Stimulated activated CD8-positive, alpha-beta memory T cell treated with anti-CD3 and anti-CD28 coated beads, Interleukin-2, amount 100 ng/mL, for 1 hour (primary cell): ENCODE measurements at places on chromosomes 6 and 20.
A peak's percentile ranks its signal among the peaks of the same experiment; 100 is the strongest.

- DNase-seq: no peak
Measured at GRCh38 chr20:58239216-58239615, 10.8 kb upstream of the ANKRD60 start.

GRCh38 chr6:156650896-156651390, 126.2 kb upstream of the ARID1B start:
- no peak for DNase-seq

- DNase-seq: peak; percentile 6
Measured at GRCh38 chr6:63572747-63573075, 431 bp downstream of the LOC128125822 start.

DNA sequence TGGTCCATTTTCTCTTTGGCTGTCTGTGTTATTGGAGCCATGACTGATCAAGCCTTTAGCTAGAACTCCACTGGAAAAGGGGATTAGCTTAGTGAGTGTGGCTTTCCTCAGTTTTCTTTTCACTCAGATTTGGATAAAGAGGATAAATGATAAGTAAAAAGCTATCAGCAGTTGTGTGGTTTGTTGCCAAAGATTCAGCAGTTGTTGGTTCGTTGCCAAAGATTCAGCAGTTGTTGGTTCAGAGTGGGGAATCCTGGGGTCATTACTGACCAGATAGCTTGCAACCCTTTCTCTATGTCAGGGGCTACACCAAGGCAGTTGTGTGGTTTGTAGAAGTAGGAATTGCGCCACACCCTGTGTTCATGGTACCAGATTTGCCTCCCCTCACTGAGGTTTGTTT, 107.7 kb upstream of the SCP2D1 start:
- DNase-seq: no peak

GRCh38 chr20:62156592-62157386, 13.2 kb downstream of the SS18L1 start:
- peak; percentile 54 for DNase-seq

DNA sequence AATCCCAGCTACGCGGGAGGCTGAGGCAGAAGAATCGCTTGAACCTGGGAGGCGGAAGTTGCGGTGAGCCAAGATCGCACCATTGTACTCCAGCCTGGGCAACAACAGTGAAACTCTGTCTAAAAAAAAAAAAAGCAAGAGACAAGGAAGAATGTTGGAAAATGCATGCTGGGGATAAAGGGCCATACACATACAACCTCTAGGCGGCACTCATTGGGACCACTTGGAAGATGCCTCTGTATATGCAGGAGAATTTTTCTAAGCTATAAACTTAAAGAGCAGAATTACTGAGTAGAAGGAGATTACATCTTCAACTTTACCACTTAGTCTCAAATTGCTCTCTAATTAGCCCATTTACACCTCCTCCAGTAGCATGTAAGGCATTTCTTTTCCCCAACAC, 42.8 kb downstream of the ZBTB9 start:
- DNase-seq: no peak

- DNase-seq: no peak
Measured at GRCh38 chr6:99434702-99435530, 9.8 kb upstream of the PNISR start.

DNA sequence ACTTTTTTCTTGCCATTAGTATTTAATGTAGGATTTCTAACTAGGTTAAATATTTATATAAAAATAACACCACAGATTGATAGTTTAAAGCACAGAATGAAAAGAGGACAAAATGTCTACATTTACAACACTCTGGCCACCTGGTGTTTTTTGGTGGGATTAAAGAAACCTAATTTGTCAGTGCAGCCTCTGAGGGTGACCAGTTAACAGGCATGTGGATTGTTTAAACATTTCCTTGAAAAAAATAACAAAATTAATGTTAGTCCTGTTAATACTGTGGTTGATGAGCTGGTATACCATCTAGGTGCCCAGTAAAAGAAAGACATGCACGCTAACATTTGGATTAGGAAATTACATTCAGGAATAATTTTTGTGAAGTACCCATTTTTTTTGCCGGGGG, 8.8 kb downstream of the SLC9A8 start:
- no peak for DNase-seq

- DNase-seq: no peak
Measured at GRCh38 chr20:50560867-50561266, 50.7 kb downstream of the PTPN1 start.

- DNase-seq: no peak
Measured at GRCh38 chr6:143215771-143216170, 155.1 kb downstream of the AIG1 start.

DNA sequence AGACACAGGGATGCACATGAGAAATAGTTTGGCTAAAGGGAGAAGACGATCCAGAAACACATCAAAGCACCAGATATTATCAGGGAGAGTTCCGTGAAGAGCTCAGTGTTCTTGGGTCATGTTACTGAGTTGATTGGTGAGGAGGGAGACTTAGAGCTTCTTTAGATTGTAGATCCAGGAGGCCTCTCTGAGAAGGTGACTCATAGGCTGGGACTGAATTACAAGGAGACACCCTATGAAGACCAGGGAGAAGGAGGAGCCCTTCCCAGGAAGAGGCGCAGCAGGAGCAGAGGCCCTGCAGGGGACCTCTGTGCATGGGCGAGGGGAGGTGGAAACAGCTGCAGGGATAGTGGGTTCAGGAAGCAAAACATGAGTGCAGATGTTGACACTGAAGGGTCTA, 196.5 kb downstream of the SLC24A3 start:
- no peak for DNase-seq

- DNase-seq: peak; percentile 48
Measured at GRCh38 chr6:33694401-33694931, 17.0 kb downstream of the UQCC2 start.

GRCh38 chr6:34919651-34920050, 30.6 kb downstream of the ANKS1A start:
- no peak for DNase-seq

- DNase-seq: no peak
Measured at GRCh38 chr6:73774311-73774774, 78.3 kb downstream of the CD109 start.

- no peak for DNase-seq
Measured at GRCh38 chr6:157265186-157265585, 58.1 kb downstream of the TMEM242 start.

GRCh38 chr6:168985705-168986104, 267.9 kb downstream of the THBS2 start:
- DNase-seq: no peak

GRCh38 chr6:111591370-111591900, 14.2 kb downstream of the TRAF3IP2 start:
- no peak for DNase-seq

DNA sequence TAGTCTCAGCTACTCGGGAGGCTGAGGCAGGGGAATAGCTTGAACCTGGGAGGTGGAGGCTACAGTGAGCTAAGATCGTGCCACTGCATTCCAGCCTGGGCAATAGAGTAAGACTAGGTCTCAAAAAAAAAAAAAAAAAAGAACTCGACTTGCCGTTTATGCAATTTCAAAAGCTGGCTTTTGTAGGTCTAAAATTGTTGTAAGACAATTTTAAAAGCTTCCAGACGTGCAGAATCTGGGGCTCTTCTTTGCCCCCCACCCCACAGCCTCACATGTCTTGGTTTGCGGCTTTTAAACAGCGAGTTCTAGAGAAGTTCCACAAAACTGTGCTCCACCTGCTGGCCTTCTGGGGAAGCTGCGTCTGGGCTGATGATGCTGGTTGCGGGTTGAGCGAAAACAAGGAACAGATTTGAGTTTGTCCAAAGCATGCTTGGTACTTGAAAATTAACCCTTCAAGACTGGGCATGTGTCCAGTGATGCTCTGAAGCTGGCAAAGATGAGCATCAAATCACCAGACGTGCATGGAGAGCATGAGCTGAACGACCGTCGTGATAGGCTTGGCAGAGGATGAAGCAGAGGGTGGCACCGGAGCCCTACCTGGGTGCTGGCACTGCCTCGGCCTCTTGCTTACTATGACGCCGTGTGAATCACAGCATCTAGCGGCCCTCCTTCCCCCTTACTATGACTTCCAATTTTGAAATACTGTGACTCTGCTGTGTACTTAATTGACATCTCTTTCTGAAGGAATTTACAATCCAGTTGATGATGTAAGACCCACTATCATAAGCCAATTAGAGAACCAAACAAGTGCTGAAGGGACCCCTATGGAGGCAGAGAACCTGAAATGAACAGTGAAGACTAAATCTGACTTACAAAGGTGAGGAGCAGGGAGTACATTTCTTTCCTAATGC, 171.4 kb downstream of the GMPR start:
- DNase-seq: peak; percentile 32

GRCh38 chr6:1104988-1105670, 206.8 kb upstream of the FOXQ1 start:
- no peak for DNase-seq

DNA sequence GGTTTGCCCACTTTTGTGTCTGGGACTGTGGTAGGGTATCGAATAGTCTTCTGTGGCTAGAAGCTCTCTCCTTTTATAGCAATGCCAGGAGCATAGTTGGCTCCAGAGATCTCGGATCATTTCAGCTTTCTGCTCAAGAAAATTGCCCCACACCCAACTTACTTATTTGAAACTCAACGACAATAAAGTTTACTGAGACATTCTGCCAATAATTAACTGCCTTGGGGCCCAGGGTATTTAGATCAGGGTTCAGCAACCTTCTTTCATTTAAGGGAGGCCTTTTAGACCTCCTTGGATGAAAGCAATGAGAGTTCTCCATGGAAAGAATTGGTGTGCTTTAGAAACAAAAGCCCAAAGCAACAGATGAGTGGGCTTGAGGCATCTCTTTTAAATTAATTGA, 53.8 kb upstream of the GMPR start:
- DNase-seq: no peak

DNA sequence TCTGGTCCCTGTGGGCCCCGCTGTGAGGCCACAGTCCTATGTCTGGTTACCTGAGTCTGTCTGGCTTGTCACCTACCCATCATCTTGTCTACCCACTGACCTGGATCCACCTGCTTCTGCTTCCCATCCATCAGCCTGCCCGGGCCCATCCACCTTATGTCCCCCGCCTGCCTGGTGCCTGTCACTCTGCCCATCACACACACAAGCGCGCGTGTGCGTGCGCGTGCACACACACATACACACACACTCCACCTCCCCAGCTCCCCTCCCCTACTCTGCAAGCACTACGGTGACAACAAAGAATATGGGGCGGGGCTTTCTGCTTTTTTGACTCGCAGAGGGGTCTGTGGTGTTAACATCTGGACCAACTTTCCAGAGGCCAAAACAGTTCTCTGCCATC, 8.0 kb downstream of the CDH22 start:
- no peak for DNase-seq

DNA sequence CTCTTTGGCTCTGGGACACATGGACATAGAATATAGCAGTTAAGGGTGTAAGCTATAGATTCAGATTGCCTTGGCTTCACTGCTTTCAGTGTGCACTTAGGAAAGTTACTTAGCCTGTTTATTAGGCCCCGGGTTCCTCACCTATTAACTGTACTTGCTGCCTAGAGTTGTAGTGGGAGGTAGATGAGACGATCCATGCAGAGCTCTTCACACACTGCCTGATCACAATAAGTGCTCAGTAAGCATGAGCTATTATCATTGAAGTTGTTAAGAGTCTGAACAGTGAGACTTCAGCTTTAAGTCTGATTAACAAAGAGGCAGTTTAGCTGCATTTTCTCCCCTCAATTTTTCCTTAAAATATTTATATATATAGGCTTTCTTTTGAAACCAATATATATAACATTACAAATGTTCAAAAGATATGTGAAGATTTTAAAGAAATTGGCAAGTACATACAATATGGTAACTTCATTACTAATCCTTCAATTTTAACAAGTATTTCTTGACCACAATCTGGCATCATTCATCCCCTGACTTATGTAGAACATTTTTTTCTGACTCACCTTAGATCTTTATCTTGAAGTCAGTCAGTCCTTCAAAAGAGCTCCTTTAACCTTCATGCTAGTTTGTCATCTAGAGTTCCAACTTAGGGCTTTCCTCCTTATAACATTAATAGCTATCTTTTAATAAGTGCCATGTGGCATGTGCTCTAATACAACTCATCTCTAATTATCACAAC, 20.5 kb upstream of the SUPT3H start:
- no peak for DNase-seq

- DNase-seq: no peak
Measured at GRCh38 chr6:23410439-23410838, 715.6 kb upstream of the NRSN1 start.

DNA sequence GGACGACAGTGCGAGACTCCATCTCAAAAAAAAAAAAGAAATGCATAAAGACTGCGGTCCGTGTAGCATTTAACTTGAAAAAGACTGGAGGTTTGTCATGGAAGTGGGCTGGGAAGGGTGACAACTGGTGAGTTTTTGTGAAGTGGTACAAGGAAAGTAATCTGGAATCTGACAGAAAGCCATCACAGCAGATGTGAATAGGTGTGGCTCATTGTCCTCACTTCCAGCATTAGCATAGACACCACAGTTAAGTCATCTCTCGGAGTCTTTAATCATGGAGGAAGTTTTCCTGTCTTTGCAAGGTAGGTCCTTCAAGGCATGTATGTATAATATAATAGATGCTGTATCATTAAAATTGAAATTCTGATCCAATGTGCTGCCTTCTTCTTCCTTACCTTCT, 453.2 kb downstream of the TFAP2A start:
- DNase-seq: no peak

DNA sequence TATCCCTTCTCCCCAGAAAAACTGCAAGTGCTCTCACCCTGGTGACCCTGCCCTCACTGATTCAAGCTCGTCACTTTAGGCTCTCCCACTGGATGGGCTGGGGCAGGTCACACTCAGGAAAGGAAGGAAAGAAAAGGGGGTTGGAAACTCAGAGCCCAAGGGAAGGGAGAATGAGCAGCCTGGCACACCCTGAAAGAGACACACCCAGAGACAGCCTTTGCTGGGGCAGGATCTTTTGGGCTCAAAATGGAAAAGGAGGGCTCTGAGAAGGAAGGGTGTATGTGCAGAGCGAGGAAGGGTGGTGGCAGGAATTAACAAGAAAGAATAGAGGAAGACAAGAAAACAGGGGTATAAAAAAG, 2.5 kb downstream of the PPP1R18 start:
- DNase-seq: no peak

DNA sequence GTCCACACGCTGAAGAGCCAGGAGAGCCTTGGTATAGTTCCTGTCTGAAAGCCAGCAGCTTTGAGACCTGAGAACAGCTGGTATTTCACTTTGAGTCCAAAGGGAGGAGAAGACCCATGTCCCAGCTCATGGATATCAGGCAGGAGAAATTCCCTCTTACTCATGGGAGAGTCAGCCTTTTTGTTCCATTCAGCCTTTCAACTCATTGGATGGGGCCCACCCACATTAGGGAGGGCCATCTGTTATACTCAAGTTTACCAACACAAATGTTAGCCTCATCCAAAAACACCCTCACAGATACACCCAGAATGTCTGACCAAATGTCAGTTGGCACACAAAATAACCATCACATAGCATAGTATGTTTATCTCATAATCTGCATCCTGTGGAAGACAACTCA, 80.1 kb downstream of the GMDS start:
- DNase-seq: no peak

- DNase-seq: no peak
Measured at GRCh38 chr20:47964149-47964548, 178.9 kb upstream of the SULF2 start.

GRCh38 chr20:2752567-2753460, 47.6 kb downstream of the CPXM1 start:
- no peak for DNase-seq

- no peak for DNase-seq
Measured at GRCh38 chr20:36147690-36148089, 6.8 kb upstream of the EPB41L1 start.
